RPMI7951 (cell line): ENCODE measurements at places on chromosomes 5 and 9. TPM values are rescaled to one million over a fixed set of nuclear protein-coding genes. Genes with fewer than 3 reads are reported as not detected.

The NCBP1 gene
- total RNA-seq = 47.4 and 56.4 TPM in 2 replicates

DNA sequence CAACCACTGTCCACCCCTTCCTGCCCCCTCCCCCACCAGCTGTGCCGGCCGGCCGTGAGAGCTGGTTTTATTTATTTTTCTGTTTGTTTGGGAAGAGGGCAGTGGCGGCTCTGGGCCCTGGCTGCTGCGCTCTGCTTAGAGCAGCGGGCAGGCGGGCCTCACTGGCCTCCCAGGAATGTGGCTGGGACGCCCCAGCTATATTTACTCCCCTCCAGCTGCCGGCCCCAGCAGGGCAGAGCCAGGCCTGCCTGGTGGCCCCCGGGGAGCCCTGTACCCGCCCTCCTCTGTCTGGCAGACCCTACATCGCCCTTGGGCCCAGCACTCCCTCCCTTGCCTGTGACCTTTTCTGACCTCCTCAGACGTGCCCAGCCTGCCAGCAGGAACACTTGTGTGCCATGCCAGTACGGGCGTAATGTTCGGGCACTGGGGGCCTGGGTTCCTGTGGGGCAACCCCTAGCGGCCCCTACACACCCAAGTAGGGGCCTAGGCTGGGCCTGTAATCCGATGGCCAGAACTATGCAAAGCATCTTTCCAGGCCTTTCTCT, 7.7 kb downstream of the CXXC5 start:
- DNase-seq = peak; percentile 69

GRCh38 chr5:169590602-169591001, 7.0 kb downstream of the SPDL1 start:
- no peak for DNase-seq

- no peak for DNase-seq
Measured at GRCh38 chr5:90830058-90830457, 271.5 kb downstream of the ADGRV1 start.

DNA sequence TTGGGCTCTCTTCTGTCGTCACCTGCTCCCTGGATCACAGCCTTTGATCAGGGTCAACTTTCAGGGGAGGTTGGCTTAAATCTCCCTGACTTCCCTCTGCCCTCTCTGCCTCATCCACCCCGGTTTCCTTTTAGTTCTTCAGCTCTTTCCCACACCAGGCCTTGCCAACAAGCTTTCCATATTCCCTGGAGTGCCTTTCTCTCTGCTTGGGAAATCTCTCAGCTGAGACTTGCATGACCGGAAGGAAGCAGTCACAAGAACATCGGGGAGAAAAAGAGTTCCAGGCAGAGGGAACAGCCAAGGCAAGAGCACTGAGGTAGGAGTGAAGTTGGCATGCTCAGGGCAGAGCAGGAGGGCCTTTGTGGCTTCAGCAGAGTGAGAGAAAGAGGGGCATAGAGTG, 88.4 kb upstream of the HSPA9 start:
- DNase-seq = no peak

GRCh38 chr5:107496466-107496865, 174.3 kb downstream of the EFNA5 start:
- no peak for DNase-seq

GRCh38 chr9:127114606-127115005, 7.8 kb downstream of the ANGPTL2 start:
- DNase-seq = no peak

GRCh38 chr5:21030981-21031380, 1043.0 kb upstream of the CDH18 start:
- no peak for DNase-seq
